Fibroblast of mammary gland (primary cell): ENCODE measurements at places on chromosomes 13 and 19.

DNA sequence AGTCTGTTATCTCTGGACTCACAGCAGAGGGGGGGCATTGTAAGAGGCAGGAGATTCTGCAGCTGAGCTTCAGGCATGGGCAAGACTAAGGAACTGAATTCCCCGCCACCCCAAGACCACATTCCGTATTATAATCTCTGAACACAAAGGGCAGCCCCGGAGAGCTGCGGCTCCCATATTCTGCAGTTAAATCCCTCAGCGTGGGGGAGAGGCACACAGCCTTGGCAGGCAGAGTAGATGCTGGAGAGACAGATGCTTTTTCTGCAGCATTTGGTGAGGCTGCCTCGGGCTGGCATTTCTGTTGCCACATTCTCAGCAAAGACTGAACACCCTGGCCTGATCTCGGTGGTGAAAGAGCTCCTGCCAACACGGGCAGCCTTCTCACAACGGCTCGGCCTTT lies 12.9 kb downstream of the CHAF1A start:
- no peak for DNase-seq

- DNase-seq = no peak
Observed at GRCh38 chr19:16946951-16947940, 58.4 kb downstream of the F2RL3 start.

GRCh38 chr19:277581-278165 lies 13.5 kb downstream of the PLPP2 start:
- DNase-seq = peak; percentile 37

GRCh38 chr13:46088821-46089562 lies 15.8 kb downstream of the CPB2 start:
- no peak for DNase-seq

DNA sequence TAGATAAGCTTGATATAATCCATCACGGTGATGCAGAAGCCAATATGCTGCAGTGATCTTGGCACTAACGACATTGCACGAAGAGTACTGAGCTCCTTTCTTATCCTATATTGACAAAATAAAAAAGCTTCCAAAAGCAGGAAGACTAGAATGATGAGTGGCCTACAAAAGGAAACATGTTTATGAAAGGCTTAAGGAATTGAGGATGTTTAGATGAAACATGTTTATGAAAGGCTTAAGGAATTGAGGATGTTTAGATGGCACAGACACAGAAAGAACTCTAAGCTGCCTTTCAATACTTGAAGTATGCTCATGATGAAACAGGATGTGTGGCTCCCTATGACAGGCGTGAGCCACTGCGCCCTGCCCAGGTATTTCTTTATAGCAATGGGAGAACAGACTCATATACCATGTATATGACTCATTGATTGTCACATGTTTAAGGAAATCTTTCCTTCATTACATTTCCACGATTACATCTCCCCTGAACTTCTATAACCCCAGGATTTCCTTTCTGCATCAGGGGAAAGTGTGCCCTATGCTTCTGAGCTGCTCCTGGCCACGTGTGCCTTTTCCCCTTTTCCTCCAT lies 690.8 kb upstream of the ARGLU1 start:
- peak; percentile 5 for DNase-seq

GRCh38 chr13:80921541-80921940 lies 580.6 kb upstream of the SPRY2 start:
- DNase-seq = peak; percentile 62

- DNase-seq = no peak
Observed at GRCh38 chr13:34070544-34071303, 252.8 kb downstream of the RFC3 start.

GRCh38 chr13:21014139-21014501 lies 47.3 kb downstream of the LATS2 start:
- DNase-seq = no peak

DNA sequence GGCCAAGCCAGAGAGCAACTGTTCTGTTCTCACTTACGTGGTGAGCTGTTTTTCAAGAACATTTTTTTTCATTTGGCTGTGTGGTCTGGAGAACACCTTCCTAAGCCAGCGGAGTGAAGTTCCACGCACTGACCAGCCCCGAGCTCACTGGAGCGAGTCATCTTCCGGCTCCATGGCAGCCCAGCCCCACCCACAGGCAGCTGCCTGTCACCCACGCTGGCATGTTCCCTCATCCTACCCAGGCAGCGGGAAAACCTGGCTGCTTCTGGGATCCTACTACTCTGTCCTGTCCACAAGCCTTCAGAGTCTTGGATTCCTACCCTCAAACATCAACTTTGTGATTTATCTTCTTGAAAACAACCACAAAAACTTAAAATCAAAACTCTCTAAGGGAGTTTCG lies 76.2 kb downstream of the GGACT start:
- DNase-seq = peak; percentile 43

DNA sequence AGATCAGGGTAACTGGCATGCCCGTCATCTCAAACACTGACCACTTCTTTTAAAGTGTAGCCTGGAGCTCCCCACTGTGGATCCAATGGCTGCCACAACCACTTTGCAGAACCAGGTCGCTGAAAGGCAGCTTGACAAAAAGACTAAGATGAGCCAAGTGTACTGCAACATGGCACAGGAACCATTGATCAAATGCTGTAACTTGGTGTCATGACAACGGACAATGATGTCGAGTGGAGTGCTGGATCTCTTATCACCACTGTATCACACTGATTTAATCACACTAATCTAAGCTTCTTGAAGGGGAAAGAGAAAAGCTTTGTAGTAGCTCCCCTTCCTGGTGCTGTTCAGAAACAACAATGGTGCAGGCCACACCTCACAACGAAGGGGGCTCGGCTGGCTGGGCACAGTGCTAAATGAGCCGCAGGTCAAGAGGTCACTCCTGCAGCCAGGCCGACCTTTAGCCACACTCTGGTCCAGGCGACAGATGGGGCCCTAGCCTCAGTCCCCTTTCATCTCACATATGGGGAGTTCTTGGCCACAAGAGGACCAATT lies 2.2 kb upstream of the TNFRSF19 start:
- no peak for DNase-seq

DNA sequence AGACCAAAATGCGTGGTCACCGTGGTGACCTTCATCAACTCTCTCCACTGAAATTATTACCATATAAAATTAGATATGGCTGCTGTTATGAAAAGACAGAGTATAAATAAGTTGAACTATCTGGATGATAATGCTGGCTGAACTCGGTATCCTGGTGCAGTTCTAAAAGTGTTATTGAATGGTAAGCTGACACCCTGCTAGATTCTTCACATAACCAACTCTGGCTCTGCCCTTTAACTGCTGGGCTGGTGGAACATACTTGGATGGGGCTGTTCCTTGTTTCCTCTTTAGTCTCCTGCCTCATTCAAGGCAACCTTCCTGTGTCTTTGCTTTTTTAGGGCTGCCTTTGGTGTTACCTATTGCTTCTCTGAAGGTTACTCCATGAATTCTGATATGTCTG lies 106.9 kb downstream of the FGF9 start:
- no peak for DNase-seq

DNA sequence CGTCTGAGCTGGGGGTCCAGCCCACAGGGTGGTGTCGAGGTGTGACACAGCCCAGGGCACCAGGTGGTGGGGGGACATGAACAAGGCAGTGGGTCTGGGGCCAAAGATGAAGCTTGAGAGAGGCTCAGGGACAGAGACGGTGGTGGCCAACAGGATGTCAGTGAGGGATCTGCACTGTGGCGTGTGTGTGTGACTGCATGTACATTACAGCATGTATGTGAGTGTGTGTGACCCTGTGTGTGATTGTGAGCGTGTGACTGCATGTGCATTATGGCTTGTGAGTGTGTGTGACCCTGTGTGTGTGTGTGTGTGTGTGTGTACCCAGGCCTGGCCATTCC lies 1.6 kb downstream of the ADAMTS10 start:
- DNase-seq = no peak

DNA sequence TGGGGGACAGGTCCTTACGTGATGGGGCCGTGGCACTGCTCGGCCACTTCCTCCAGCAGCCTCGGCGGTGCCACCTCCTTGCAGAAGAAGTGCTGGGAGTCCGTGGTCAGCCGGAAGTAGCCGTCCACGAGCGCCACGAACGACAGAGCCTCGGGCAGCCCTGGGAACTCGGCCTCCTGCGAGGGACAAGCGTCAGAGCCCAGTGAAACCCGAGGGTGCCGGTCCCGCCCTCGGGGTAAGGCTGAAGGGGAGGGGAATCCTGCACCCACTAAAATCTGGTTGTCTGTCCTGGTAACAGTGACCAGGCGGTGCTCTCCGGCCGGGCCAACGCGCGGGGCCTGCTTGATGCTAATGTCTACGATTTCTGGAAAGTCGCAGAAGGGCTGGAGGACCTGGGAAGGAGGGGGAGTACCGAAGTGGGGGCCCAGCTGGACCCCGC lies 6.4 kb downstream of the JAK3 start:
- DNase-seq = no peak

- no peak for DNase-seq
Observed at GRCh38 chr13:27962982-27963381, 6.1 kb downstream of the CDX2 start.

GRCh38 chr19:55637534-55637933 lies 3.3 kb upstream of the ZNF580 start:
- no peak for DNase-seq
